ENCODE measurements at places on chromosomes 3 and 15.
A peak's percentile ranks its signal among the peaks of the same experiment; 100 is the strongest.

- DNase-seq = no peak
Observed at GRCh38 chr3:133881492-133881891, 14.2 kb downstream of the RAB6B start.

GRCh38 chr15:49982584-49982983 lies 136.4 kb downstream of the ATP8B4 start:
- no peak for DNase-seq

DNA sequence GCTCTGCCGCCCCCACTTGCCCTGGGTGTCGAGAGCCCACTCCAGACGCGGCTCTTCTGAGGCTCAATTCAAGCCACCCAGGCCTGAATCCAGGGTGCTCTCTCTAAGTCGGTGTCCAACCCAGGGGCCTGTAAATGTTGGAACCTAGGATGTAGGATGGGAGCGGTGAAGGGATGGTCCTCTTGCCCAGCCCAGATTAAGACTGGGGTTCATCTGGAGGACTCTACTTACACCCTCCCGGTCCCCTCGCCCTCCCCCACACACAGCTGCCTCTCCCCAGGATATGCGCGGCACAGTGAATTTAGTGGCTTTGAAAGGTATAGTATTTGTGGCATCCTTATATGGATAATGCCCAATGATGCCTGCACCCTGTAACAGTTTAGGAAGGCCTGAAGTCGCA lies 822 bp upstream of the FBN1 start:
- no peak for DNase-seq

DNA sequence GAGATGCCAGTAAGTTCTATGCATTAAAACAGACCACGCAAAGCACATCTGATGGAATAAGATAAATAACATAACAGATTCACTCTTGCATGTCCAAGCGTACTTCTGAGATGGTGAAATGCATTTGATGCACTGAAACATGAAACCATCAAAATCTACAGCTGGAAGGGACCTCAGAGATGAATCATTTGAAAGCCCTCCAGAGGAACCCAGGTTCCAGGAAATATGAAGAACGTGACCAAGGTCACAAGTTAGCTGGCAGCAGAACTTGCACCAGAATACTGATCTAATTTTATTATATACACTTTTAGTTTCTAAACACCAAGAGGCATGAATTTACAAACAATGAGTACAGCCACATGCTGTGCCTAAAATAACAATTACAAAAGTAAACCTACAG lies 957.1 kb downstream of the FHIT start:
- no peak for DNase-seq

DNA sequence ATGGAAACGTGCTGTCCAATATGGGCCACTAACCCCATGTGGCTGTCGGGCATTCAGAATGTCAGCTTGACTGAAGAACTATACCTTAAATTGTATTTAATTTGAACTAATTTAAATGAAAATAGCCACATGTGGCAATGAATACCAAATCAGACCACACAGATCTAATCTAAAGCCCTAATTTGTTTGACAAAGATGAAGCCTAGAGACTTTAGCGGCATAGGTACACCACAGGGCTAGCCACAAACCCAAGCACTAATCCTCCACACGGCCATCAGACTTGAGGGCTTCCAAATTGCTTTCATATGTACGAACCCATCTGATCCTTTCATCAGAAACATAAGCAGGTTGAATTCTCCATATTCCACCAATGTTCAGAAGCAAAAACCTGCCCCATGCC lies 81.4 kb downstream of the SHQ1 start:
- DNase-seq = no peak

- DNase-seq = no peak
Observed at GRCh38 chr3:141507392-141508066, 20.7 kb downstream of the RASA2 start.

GRCh38 chr15:90780916-90781315 lies 63.8 kb downstream of the BLM start:
- DNase-seq = peak; percentile 24

GRCh38 chr3:194592798-194593752 lies 40.1 kb downstream of the TMEM44 start:
- DNase-seq = no peak

GRCh38 chr3:194141415-194142155 lies 5.6 kb downstream of the HES1 start:
- peak; percentile 81 for DNase-seq

GRCh38 chr15:77663256-77663655 lies 30.5 kb upstream of the LINGO1 start:
- DNase-seq = no peak

- DNase-seq = no peak
Observed at GRCh38 chr3:136602818-136603217, 149.4 kb downstream of the STAG1 start.

DNA sequence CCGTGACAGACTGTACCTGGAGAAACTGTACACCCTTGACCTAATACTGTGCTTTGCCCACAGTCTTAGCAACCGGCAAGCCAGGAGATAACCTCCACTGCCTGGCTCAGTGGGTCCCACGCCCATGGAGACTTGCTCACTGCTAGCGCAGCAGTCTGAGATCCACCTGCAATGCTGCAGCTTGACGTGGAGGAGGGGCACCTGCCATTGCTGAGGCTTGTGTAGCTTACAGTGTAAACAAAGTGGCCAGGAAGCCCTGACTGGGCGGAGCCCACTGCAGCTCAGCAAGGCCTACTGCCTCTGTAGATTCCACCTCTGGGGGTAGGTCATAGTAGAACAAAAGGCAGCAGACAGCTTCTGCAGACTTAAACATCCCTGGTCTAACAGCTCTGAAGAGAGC lies 189.3 kb downstream of the EDEM1 start:
- DNase-seq = no peak

DNA sequence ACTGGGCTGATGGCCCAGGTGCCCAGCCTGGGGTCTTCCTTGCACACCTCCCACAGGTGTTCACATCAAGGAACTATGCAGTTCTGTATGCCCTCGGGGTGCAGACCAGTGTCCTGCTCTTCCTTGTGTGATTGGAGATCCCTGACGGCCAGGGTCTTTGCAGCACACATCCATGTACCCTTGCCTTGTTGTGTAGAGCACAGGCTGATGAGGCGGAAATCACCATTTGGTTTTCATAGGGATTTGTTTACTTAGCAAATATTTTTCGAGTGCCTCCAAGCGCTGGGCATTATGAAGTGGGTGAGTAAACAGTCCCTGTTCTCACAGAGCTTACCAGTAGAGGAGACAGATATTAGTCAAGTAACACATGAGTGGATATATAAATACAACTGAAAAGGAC lies 209.3 kb upstream of the UMPS start:
- DNase-seq = no peak

GRCh38 chr3:159828542-159828943 lies 160.1 kb upstream of the IL12A start:
- DNase-seq = peak; percentile 47

- DNase-seq = no peak
Observed at GRCh38 chr3:194617827-194618226, 15.4 kb downstream of the TMEM44 start.

DNA sequence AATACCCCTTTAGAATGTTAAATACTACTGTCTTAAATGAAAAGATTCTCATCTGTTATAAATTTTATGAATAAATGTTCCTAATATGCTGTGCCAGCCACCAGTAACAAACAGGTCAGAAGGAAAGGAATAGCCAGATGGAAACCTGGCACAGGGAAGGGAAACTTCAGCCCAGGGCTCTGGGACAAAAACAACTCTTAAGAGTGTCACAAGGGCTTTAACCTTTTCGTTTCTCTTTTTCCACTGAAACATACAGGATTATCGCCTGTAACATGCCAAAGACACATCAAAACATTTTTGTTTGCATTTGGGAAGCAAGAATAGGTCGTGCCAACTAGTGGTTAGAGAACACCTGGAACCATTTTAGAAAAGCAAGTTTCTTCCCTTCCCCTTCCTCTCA lies 109.0 kb upstream of the NEDD4 start:
- no peak for DNase-seq

- DNase-seq = no peak
Observed at GRCh38 chr15:93420050-93420452, 331.0 kb upstream of the RGMA start.

- peak; percentile 58 for DNase-seq
Observed at GRCh38 chr15:48644827-48645557, 517 bp downstream of the FBN1 start.

GRCh38 chr15:51935466-51936104 lies 36.0 kb downstream of the LEO1 start:
- DNase-seq = peak; percentile 75

DNA sequence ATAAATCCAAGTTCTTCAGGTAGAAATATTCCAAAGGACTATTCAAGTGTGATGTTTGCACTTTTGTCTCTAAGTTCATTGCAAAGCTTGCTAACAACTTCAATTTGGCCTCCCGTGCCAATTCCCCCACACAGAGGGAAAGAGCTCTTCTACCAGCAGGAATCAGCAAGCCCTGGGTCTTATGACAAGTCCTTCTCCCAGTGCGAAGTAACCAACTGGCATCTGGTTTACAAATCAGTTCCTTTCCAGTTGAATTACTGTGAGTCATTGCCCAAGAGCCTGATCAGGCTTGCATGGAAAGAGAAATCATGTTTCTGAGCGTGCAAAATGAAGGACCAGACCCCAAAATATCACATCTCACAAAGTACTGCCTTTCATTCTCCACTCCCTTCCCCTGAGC lies 62.7 kb upstream of the SLCO3A1 start:
- no peak for DNase-seq

- no peak for DNase-seq
Observed at GRCh38 chr3:63967675-63968611, 55.4 kb downstream of the PSMD6 start.

DNA sequence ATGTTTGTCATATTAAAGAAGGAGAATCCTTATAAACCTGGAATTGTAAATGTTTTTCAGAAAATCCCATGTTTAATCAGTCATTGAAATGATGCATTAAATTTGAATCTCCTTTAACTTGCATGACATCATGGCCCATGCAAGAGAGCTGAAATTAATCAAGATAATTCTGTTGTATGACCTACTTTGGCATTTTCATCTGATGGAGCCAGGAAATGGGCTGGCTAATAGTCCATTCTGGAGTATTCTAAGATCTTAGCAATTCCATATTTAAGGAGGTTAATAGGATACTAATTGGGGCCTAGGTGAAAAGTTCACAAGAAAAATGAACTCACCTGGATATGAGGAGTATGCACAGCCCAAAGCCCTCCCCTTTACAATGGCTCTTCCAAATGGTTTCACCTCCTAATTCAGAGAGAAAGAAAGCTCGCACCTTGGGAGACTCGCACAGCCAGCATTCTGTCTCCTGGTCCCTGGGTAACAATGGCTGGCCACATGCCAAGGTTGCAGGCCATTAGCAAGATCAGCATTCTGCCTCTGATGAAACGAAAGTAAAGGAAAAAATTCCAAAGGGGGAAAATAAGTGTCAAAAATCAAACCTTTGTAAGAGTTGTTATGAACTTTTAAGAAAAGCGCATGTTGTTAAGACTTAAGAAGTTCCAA lies 786.4 kb downstream of the MCTP2 start:
- DNase-seq = no peak

DNA sequence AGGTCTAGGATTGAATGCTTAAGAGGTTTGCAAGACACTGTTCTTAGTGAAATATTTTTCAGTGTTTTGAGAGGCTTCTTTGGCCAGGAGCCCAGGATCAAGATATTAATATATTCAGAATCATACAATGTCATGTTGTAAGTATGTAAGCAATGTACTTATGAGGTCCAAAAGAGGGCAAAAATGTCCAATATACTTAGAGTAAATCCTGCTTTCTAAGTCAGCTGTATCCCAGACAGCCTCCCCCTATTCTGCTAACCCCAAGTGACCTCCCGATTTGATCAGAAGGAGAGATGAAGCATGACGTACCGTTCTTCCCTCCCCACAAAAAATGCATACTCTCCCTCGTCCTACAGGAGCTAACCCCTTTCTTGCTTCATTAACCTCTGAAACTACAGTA lies 70.9 kb downstream of the CHAC1 start:
- no peak for DNase-seq

DNA sequence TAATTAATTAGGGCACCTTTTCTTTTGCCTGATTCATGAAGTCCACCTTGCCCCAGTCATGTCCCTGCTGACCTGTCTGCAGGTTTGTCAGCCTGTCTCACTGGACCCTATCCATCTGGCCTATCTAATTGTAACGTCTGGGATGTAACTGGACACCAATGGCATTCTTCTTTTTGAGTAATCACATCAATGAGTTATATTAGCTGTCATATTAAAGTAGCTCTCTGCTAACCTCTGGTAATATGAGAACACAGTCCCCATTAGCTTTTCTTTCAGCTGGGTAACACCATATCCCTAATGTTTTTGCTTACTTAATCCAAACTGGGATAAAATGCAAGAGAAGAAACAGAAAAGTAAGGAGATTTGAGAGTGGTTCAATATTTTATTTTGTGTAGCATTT lies 166.2 kb upstream of the VEPH1 start:
- DNase-seq = no peak

- no peak for DNase-seq
Observed at GRCh38 chr3:24168977-24169376, 223.9 kb downstream of the NR1D2 start.

- no peak for DNase-seq
Observed at GRCh38 chr3:13483988-13484695, 4.0 kb downstream of the HDAC11 start.

DNA sequence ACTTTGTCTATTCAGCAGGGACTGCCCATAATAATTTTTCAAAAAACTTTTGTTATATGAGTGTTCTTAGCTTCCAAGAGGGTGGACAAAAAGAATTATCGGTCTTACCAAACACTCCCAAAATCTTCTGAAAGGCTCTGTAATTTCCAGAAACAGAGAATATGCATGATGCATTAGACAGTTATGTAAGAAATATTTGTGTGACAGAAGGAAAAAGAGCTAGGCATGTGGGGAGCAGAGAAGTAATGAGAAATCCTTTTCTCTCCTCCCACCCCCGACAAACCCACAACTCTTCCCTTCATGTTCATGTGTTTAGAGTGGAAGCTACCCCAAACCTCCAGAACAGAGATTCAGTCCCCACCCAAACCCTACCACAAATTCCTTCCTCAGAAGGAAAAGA lies 86.8 kb downstream of the MYO5A start:
- DNase-seq = no peak

- DNase-seq = no peak
Observed at GRCh38 chr3:185340751-185341150, 22.2 kb upstream of the MAP3K13 start.

GRCh38 chr3:182240474-182240873 lies 528.7 kb downstream of the SOX2 start:
- DNase-seq = no peak

DNA sequence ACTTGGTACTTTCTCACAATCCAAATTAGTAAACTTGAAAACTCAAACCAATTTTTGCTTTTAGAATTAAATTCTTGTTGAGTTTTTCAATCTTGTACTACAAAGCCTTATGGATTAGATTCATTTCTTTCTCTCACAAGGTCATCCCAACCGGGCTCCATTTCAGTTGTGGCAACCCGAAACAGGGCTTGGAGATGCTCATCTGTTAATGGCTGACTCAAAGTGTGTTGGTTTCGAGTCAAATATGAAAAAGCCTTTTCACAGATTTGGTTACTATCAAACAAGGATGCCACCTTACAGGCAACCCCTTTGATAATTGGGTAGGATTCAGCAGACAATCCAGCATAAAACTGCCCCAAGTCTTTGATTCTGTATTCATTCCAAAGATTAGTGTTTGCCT lies 1.8 kb downstream of the EPM2AIP1 start:
- no peak for DNase-seq
